ENCODE measurements at places on chromosomes 7 and 10.
A peak's percentile ranks its signal among the peaks of the same experiment; 100 is the strongest.

DNA sequence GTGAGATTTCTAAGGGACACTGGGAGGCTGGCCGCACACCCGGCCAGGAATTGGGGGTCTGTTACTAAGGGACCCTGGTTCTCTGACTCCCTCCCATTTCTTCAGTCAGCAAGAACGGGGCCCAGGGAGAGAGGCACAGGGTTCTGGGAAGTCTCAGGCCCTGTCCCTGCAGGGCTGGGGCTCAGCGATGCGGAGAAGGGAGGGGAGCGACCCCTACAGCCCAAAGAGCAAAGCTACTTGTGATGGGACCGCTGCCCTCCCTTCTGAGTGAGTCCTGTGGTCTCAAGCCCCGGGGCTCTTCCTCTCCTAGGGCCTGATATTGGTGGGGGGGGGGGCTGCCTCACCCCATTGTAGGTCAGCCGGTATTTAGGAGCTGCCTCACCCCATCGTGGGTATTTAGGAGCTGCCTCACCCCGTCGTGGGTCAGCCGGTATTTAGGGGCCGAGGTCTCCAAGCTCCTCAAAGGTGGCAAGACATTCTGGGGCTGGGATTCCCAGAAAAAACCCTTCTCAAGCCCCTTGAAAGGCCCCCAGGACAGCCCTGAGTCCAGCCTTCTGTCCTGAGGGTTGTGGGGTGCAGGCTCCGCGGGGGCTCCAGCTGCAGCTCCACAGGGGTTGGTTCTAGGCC, 16.9 kb upstream of the NKX6-2 start:
- no peak for DNase-seq

- DNase-seq: no peak
These were observed 19.3 kb downstream of the TCAF1 start for GRCh38 chr7:143882604-143883078.

DNA sequence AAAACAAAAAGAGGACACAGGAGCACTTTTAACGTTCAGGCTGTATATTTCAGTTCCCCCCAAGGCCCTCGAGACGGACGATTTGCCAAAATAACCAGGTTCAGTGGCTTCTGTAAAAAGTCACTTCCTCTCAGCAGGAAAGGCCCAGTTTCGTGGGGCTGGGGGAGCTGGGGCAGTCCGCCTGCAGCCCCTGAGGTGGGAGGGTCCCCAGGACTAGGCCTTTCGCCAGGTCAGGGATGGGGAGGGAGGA, 28.8 kb downstream of the WDR86 start:
- no peak for DNase-seq

DNA sequence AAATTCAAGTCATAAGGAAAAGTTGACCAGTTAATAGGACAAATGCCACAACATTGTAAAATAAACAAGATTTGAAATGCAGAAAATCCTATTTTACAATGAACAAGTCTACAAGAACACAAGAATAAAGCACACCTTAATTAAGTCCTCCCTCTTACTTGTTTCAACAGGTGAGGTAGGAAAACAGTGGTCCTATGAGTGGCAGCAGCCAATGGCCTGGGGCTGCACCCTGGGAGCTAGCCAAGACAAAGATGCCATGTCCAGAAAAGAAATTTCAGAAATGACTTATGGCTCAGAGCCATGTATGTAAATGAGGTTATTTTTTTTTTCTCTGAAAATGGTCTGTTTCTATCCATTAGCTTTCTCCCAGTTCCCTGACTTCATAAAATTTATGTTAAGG, 14.3 kb downstream of the KLLN start:
- DNase-seq: no peak

- DNase-seq: no peak
These were observed 46.7 kb downstream of the PLPP4 start for GRCh38 chr10:120503689-120504088.

DNA sequence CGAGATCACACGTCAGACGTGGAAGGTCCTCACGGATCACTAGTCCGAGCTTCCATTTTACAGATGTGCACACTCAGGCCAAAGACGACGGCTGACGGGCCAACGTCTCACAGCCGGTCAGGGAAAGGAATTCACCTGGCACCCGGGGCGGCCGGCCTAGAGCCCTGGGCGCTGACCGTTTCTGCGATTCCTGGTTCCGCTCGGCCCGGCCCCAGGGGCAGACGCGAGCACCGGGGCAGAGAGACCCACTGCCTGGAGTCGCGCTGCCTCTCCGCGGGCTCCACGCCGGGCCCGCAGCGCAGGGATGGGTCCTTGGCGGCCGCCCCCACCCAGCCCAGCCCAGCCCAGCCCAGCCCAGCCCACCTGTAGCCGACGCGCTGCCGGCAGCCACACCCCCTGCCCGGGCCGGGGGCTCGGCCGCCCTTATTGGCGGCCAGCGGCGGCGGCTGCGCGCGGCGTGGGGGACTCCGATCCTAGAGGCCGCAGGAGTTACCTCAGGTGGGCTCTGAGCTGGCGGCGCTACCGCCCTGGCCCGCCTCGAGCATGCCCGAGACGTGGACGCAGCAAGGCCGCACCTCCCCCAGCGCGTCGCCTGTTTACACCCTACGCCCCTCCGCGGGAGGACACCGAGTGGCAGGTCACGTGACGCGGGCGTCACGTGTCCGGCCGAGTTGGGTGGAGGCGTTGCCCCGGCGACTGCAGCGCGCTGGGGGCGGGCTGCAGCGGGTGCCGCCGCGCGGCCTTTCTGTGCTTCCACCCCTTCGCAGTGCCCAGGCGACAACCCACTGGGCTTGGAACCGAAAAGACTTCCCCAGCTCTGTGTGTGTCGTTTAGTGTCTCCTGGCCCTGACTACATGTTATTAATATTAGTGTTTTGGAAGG, 78.1 kb downstream of the ZFAND4 start:
- DNase-seq: peak; percentile 94

DNA sequence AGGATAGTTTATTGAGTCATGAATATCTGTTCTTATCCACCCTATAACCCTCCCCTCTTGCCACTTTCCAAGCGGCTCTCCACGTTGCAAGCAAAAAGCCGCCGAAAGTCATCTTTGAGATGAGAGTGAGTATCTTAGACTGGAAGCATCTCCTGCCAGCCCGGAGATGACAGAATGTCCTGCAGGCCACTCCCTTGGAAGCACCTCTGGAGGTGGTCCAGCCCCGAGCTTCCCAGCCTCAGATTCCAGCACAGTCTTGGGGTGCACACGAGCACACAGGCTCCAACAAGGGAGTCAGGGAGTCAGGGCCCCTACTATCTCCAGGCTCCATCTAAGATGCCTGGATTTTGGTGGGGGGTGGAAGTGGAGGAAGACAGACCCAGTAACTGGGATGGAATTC, 5.5 kb upstream of the ELN start:
- DNase-seq: no peak

GRCh38 chr7:31466036-31466435, 47.9 kb upstream of the ITPRID1 start:
- DNase-seq: no peak

- no peak for DNase-seq
These were observed 17.2 kb downstream of the MNX1 start for GRCh38 chr7:156993021-156993924.

- DNase-seq: no peak
These were observed 1041.8 kb downstream of the GATA3 start for GRCh38 chr10:9096288-9096687.

- DNase-seq: no peak
These were observed 771.6 kb upstream of the COBL start for GRCh38 chr7:52088008-52088901.

- DNase-seq: no peak
These were observed 43.2 kb downstream of the FIGNL1 start for GRCh38 chr7:50406935-50407334.

GRCh38 chr7:158343936-158344455, 243.6 kb downstream of the PTPRN2 start:
- no peak for DNase-seq

GRCh38 chr7:125412890-125413665, 483.5 kb upstream of the POT1 start:
- no peak for DNase-seq

- DNase-seq: no peak
These were observed 13.2 kb upstream of the LMBR1 start for GRCh38 chr7:156906200-156906649.

DNA sequence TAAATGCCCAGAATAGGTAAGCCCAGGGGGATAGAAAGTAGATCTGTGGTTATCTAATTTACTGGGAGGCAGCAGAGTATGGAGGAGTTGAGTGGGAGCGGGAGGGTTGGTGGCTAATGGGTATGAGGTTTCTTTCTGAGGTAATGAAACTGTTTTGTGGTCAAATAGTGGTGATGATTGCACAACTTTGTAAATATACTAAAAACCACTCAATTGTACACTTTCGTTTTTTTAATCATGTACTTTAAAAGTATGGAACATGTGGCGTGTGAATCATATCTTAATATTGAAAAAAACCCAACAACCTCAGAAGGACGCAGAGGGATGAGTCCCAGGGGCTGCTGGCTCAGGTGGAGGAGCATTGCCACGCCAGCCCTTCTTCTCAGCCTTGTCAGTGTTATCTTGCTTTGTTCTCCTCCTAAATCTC, 118.1 kb downstream of the WDR11 start:
- DNase-seq: no peak

GRCh38 chr10:6504296-6504695, 75.8 kb downstream of the PRKCQ start:
- DNase-seq: no peak

- no peak for DNase-seq
These were observed 6.1 kb downstream of the CCAR1 start for GRCh38 chr10:68727146-68727545.

GRCh38 chr10:15118615-15119014, 21.5 kb downstream of the RPP38 start:
- DNase-seq: no peak

GRCh38 chr10:43374194-43374593, 2.8 kb downstream of the FXYD4 start:
- no peak for DNase-seq

DNA sequence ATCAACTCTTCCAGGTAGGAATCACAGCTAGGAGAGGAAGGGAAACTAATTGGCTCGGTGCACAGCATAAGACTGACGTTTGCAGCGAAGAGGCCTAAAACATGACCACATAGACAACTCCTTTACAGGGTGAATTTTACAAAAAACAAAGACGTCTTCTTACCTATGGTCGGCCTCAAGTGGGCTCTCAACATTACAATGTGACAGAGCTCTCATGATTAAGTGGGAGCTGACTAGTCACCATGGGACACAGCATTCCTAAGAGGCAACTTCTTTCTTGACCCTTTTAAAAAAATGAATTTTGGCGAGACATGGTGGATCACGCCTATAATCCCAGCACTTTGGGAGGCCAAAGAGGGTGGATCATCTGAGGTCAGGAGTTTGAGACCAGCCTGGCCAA, 4.6 kb downstream of the PDIA4 start:
- DNase-seq: no peak

- DNase-seq: no peak
These were observed 75.7 kb upstream of the MACROH2A2 start for GRCh38 chr10:69976795-69977546.

- DNase-seq: no peak
These were observed 406.5 kb upstream of the GALNT17 start for GRCh38 chr7:70725448-70725847.

- peak; percentile 52 for DNase-seq
These were observed 683 bp downstream of the MACROH2A2 start for GRCh38 chr10:70053218-70053840.

DNA sequence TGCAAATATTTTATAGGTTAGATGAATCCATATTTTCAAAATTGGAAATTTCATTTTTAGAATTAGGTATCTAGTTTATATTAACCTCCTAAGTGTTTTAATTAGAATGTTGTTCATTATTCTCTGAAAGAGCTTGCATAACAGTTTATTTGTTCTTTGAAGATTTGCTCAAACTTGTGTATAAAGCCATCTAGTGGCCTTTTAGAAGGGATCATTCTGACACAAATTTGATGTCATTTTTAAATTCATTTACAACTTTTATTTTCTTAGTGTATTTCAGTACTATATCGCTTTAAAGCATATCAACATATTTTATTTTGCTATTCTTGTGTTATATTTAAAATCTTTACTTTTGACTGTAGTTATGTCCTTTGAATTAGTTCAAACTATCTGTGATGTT, 527.0 kb upstream of the NRG3 start:
- no peak for DNase-seq

GRCh38 chr7:155395176-155395797, 62.6 kb upstream of the EN2 start:
- DNase-seq: no peak

DNA sequence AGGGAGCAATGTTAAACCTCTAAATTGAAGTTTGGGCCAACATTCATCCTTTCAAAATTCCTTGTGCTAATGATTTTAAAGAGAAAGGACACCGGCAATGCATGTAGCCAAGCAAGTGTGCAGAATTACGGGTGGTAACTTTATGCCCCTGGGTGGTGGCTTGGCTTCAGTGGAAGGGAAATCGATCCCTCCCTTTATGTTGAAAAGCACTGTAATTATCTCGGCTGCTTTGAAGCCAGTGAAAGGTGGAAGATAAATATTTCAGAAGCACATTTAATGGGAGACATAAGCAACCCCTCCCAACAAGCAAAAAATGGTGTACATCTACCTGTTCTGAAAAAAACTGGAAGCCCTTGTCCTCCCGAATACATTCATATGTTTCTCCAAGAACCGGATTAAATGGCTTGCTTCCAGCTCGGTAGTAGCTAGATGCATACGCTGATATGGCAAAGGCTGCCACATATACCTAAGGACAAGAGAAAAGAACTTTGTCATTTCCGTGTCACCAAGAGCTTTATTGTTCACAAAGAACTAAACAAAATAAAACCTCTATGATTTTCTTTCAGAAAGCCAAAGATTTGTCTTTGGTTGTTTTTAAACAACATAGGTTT, 73.3 kb upstream of the GSDME start:
- DNase-seq: no peak

GRCh38 chr7:4959893-4960292, 906 bp upstream of the MMD2 start:
- no peak for DNase-seq

DNA sequence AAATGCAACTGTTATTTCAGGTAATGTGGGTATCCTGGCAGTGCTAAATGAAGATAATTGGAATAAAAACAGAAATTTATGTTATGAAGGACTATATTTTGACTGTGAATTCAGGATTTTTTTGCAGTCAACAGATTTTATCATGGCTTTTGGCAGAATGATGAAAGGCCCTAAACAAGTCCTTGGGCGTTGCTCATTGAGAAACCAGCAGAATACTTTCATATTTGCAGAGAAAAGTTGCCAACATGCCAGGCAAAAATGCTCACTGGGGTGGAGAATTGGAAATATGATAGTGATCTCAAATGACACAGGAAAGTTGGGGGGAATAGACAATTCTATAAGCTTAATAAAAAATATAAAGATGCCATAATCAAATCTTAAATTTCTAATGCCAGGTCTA, 121.1 kb downstream of the GPR85 start:
- no peak for DNase-seq
